ENCODE measurements at places on chromosomes 3 and 15. TPM values are rescaled to one million over a fixed set of nuclear protein-coding genes. Genes with fewer than 3 reads are reported as not detected.

Gene FANCD2OS
- not detected for total RNA-seq

Gene HRG
- 0.22 TPM for total RNA-seq

Gene LRTM1
- total RNA-seq: not detected

Gene OR5K2
- total RNA-seq: not detected

Gene DUOXA1
- total RNA-seq: 2.1 TPM

Gene COX17
- total RNA-seq: 138 TPM

Gene FAM107A
- 80.8 TPM for total RNA-seq

Gene GOLGA6L7
- not detected for total RNA-seq

Gene LYZL4
- total RNA-seq: not detected

Gene MUSTN1
- total RNA-seq: 48.6 TPM

DNA sequence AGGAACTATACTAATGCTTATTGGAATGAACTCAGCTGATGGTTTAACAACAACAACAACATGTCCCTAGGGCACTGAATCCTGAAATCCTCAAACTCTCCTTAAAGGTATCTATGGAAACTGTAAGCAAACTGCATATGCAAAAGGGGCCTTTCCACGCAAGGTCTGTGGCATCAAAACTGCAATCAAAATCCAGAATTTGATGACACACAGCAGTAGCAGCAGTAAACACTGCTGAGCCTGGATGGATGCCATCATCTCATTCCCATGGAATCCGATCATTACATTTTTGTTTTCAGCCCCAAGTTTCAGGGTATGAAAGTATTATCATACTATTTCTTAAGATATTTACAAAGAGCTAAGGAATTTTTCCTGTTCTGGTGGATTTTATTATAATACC lies 399.7 kb downstream of the VPS13C start:
- peak; percentile 23 for DNase-seq

DNA sequence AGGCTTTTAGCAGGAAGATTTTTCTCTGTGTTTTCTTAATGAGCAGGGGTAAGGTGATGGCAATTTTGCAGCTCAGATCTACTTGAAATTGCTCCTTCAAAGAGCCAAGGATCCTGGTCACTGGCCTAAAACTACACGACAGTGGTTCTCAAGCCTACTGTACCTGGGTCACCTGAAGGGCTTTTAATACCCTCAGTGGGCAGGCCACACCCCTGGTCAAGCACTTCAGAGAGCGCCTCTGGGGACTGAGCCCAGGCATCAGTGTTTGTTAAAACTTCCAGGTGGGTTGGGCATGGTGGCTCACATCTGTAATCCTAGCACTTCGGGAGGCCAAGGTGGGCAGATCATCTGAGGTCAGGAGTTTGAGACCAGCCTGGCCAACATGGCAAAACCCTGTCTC lies 158.4 kb downstream of the FAM43A start:
- DNase-seq: no peak

DNA sequence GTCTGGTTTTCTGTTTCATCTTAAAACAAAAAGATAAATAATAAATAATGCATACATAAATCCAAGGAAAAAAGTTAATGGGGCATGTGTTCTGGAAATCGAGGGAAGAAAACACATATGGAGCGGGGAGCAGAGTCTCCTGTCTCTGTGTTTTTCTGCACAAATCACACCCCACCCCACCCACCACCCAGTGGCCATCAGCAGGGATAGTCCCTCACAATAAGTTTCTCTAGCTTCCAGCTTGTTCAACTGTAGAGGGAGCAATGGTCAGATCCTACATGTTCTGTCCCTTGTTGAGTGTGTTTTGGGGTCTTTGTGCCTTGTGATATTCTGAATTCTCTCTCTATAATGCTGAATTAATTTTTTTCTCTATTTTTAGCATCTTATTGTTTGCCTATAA lies 26.8 kb upstream of the CHRNA7 start:
- no peak for DNase-seq

GRCh38 chr3:47469616-47470015 lies 6.1 kb downstream of the SCAP start:
- DNase-seq: no peak

- no peak for DNase-seq
These were observed 50.2 kb downstream of the EPHA3 start for GRCh38 chr3:89157575-89157974.

DNA sequence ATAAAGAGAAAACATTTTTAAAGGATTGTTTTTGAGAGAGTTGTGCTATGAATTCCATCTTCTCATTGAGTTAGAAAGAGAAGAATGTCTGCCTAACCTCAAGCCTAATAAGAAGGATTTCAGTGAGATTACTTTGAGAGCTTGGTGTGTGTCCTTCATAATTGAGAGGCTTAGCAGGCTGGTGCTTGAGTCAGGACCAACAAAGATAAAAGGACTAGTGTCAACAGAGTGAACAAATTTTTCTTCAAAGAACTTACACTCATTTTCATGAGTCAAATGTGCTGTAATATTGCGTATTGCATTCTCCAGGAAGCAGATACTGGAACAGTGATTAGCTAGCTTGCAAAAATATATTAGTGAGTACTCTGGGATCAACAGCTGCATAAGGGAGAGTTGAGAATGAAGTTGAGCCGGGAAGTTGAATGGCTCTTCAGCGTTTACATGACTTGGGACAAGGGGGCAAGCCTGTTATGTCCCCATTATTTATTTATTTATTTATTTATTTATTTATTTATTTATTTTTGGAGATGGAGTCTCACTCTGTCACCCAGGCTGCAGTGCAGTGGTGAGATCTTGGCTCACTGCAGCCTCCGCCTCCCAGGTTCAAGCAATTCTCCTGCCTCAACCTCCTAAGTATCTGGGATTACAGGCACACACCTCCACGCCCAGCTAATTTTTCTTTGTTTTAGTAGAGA lies 37.5 kb upstream of the SLITRK3 start:
- DNase-seq: no peak

DNA sequence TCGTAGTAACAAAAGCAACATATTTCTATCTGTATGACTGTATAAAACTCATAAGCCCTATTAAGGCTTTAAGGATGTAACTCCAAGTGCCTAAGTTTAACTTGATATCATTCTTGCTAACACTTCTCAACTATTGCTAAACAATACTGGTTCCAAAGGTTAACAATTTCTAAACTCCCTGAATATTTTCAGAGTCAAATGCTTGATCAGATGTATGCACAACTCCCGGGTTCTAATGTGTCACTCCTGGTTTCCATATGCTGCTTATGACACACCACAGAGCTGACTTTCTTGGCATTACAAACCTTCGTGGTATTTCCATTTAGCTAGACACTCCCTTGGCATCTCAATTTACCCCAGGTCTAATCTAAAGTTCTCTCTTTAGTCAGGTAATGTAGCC lies 26.3 kb downstream of the DZIP1L start:
- no peak for DNase-seq

DNA sequence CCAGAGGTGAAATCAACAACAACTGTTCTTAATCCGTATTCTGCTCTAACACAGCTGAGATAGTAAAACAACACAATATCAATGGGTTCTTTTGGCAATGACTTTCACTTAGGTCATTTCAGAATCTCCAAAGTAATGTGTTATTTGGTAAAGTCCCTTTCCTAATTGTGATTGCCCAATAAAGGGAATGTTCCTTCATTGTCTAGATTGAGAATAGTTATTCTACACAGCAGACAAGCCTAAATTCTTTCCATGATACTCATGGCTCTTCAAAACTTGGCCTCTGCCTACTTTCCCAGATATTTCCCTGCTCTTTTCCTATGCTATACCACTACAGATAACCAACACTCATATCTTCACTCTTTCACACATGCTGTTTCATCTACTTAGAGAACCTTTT lies 219.8 kb downstream of the FMN1 start:
- no peak for DNase-seq

GRCh38 chr3:114464548-114464947 lies 170.7 kb downstream of the TIGIT start:
- no peak for DNase-seq

- peak; percentile 53 for DNase-seq
These were observed 140.7 kb upstream of the MEF2A start for GRCh38 chr15:99424978-99425656.

- DNase-seq: no peak
These were observed 14.1 kb downstream of the TEX264 start for GRCh38 chr3:51684971-51685751.

DNA sequence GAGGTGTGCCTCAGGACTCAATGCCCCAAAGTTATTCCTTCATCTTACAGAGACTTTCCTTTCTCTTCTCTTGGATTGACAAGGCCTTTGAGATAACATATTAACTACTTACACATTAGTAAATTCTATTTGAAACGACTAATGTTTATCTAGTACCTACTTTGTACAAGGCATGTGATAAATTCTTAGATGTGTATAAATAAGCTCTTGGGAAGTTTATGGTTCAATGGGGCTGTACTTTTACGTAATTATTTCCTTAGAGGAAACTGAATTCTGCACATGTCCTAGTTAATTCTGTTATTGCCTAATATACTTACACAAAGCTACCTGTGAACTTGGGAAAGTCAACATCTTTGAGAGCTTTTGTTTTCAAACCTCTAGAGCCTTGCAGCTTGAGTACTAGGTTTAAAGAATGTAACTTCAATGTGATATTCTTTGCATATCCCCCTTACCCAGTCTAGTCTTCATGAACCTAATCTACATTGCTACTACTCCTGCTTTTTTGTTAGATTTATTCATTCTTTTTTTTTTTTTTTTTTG lies 58.5 kb upstream of the RAP2B start:
- no peak for DNase-seq

- DNase-seq: peak; percentile 64
These were observed 739 bp upstream of the AMOTL2 start for GRCh38 chr3:134374791-134375581.

DNA sequence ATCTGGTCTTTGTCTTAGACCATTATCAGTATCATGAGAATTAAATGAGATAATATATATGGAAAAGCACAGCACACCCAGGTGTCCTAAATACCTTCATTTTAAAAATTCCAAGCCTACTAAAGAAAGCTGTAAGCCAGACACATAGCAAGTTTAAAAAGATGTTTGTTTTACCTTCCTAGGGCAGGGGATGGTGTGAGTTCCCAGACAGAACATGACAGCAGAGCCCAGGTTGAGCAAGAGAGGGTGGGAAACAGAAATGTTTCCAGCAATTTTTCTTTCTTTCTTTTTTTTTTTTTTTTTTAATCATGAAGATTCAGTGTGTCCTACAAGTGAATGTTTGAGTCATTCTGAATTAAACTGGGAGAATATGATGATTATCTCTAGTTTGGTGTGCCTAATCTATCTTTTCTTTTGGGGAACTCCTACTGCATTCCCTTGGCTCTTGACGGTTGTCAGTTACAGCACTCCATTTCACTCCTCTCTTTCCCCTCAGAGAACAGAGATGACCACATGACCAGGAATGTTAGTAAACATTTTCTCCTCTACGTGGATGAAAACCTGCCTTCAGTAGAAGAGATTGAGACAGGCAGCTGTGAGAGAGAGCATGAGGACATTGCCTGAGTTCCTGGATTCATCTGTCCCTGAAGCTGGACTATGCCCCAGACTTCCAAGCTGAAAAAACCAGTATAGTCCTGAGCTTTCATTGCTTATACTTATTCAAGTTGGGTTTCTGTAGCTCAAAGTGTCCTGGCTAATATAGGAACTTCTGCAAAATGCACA lies 54.5 kb upstream of the ARL14 start:
- DNase-seq: no peak

DNA sequence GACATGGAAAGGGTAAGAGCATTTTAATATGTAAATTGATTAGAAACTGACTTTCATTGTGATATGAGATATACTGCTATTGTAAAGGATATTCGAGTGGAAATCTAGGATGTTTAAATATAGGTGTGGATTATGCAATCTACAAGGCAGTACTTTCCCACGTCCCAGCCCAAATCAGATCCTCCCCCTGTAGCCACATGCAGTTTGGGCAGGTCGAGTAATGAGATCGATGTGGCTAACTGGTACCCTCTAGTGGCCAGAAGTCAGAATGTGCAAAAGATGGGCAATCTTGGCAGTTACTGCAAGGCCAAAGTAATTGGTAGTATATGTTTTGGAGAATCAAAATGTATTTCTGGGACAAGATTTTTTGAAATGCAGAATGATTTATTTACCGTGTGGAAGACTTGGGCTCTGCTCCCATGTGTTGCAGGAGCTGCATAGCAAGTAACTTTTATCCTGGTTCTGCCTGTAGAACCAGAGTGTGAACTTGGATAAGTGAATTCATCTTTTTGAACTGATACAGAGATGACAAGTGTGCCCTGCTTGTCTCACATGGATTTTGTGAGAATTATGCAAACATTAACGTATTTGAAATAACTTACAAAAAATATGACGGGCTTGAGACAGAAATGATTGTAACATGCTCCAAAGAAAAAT lies 94.5 kb upstream of the ADAMTSL3 start:
- peak; percentile 54 for DNase-seq

DNA sequence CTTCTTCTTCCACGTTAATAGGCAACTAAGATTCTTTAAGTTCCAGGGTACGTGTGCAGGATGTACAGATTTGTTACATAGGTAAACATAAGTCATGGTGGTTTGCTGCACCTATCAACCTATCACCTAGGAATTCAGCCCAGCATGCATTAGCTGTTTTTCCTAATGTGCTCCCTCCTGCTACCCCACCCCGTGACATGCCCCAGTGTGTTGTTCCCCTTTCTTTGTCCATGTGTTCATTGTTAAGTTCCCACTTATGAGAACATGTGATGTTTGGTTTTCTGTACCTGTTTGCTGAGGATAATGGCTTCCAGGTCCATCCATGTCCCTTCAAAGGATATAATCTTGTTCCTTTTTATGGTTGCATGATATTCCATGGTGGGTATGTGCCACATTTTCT lies 21.1 kb downstream of the GTF2A2 start:
- DNase-seq: no peak

DNA sequence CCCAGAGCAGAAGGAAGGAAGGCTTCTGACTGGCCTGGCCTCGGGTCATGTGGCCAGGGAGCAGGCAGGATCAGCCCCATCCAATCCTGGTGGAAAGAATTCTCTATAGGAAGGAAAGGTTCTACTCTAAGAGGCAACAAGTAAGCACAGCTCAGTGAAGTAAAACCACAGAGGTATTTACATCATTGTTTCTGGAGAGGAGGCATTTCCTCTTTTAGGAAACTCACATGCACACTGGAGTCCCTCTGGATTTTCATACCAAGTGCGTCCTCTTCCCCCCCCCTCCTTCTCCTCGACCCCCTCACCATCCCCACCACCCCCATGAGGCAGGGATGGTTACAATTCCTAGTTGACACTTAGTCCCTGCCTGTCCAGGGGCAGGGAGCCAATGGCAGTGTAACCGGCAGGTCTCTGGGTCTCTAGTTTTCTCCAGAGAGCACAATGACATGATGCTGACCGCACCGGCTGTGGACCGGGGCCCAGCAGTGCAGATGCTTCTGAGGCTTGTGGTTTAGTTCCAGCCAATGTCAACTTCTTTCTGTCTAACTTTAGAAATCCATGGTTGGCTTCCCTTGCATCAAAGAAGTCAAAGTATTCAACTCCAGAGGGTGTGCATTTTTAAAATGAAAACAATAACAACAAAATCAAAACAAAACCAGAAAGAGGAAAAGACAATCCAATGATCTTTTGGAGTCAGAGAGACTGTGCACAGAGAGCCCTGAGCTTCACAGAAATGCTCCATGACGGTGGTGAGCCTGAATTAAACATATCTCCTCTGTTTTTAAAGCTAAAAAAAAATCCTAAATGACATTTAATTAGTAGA lies 230.3 kb upstream of the TLE3 start:
- DNase-seq: peak; percentile 75
